ENCODE measurements at places on chromosomes 6 and 20. TPM values are rescaled to one million over a fixed set of nuclear protein-coding genes. Genes with fewer than 3 reads are reported as not detected.

PLAGL1 gene
- 4.2 TPM for total RNA-seq

ZNF391 gene
- 0.76 TPM for total RNA-seq

GGTLC1 gene
- not detected for total RNA-seq

CSE1L gene
- total RNA-seq, result 121 TPM

SMLR1 gene
- total RNA-seq, result not detected

NFKBIL1 gene
- 26.9 TPM for total RNA-seq

Data from epithelial cell of umbilical artery (primary cell).